ENCODE measurements at places on chromosomes 7 and 10.

- DNase-seq = no peak
Measured at GRCh38 chr10:102632394-102633111, 11.7 kb upstream of the TRIM8 start.

- no peak for DNase-seq
Measured at GRCh38 chr7:151927011-151927410, 29.2 kb upstream of the GALNTL5 start.

DNA sequence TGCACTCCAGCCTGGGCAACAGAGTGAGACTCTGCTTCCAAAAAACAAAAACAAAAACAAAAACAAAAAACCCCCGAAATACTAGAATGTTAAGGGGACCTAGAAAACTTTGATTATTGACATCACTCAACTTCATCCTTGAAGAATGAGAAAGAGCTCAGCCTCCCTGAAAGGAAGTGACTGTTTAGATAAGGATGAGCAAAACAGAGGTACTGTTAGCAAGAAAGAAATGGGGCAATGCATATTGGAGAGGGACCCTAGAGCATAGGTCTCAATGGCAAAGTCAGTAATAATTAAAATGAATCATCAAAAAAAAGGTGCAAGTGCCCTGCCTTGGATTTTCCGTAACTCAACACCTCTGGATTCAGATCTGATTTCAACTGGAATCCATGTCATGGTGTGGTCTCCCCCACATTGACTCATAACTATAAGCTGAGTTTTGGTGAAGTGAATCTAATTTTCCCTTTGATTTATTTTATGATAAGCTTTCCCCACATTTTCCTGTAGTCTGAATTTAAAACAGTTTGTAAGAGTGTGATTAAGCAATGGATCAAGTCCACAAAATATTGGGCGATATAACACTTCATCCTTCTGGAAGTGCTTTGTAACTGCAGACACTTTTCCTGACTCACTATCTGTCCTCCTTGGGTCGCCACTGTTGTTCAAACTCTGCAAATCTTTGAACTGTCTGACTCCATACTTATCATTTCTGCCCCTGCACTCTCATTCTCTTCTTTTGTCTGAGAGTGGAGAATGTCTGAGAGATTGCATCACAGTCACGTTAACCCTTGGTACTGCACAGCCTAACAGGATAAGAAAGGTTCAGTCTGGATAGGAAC lies 224.8 kb upstream of the LYZL1 start:
- DNase-seq = no peak

- DNase-seq = no peak
Measured at GRCh38 chr10:132232023-132232951, 45.5 kb downstream of the DPYSL4 start.

DNA sequence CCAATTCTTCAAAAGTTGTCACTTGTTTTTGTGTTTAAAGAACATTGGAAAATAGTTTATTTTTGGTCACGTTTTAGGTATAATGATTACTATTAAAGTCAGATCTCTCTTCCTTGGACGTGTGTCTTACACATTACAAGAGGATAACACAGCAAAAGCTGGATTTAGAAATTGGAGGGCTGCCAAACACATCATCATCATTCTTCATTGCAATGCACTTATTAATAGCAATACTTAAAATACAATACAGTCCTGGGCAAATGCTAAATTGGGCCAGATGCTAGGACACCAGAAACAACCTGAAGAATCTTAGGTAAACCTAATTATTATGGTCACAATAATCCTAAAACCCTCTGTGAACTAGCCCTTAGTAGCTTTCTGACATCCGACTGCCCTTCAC lies 303.6 kb downstream of the DGKB start:
- DNase-seq = no peak

DNA sequence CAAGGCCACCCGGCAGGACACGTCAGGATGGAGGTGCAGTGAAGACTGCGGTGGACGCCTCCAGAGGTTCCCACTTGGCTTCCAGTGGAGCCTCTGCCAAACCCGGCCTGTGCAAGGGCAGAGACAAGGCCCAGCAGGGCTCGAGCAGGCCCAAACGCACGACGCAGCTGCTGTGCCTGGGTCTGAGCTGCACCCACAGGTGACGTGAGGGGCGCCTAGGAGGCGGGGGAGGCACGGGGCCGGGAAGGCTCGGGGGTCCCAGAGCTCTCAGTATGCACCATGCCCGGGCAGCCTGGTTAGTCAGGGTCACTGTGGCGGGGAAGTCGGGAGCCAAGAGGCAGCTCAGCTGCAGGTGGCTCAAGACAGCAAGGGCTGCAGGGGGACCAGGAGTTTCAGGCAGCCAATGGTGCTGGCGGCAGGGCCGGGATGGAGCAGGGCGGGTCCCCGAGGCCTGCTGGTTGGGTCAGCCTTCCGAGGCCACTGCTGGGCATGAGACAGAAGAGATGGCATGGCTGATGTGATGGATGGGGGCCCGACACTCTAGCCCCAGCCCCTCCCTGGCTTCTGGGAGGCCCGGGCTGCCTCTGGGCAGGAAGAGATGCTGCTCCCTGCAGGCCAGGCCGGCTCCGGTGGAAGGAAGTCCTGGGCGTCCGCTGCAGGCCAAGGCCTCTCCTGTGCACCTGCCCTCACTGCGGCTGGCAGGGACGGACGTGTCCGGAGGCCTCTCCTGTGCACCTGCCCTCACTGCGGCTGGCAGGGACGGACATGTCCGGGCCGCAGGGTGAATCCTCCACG lies 72.2 kb upstream of the CFAP46 start:
- no peak for DNase-seq

- no peak for DNase-seq
Measured at GRCh38 chr7:5636914-5637313, 144.5 kb downstream of the RNF216 start.

DNA sequence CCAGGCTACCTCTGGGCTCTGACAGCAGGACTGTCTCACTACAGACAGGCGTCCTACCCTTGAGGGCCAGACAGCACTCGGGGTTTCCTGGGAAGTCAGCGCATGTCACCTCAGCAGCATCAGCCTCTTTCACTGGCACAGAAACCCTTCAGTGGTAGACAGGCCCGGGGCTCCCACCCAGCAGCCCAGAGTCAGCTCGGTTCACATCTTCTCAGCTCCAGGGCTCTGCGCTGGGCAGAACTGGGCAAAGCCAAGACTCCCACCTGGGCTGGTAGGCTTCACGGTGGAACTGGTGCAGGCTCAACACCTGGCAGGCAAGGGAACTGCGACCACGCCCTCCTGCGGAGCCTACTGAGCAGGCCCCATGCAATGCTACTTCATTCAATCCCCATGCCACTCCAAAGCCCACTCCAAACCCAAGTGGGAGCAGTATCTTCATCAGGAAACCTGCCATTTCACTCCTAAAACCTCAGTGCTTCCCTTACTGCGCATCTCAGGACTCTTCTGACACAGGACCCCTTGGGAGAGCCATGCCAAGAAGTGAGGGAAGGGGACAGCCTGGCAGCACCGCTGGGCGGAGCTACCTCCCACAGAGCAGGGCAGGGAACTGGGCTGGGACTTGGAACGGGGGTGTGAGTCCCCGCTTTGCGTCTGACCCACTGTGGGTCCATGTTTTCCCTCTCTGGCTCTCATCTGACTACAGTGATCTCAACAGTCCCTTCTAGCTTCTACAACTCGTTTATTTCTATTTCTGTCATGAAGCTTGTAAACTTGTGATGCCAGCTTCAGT lies 60.4 kb downstream of the SCRN1 start:
- DNase-seq = no peak

DNA sequence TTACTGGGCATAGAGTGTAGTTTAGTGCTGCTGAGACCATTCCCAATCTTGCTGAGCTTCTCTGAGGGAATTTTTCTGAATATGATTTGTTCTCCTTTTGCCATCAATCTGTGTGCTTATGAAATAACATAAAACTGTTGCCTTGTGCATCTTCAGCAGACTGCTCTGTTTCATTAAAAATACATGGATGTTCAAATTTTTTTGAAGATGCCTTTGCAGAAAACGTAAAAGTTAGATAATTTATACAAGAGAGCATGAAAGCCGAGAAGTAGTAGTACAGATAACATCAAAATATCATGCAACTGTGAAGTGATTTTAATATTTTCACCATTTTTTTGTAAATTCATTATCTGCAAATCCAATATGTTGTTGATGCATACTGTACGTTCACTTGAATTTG lies 174.7 kb upstream of the CSTF2T start:
- no peak for DNase-seq

GRCh38 chr7:43560742-43561330 lies 22.1 kb upstream of the STK17A start:
- no peak for DNase-seq

DNA sequence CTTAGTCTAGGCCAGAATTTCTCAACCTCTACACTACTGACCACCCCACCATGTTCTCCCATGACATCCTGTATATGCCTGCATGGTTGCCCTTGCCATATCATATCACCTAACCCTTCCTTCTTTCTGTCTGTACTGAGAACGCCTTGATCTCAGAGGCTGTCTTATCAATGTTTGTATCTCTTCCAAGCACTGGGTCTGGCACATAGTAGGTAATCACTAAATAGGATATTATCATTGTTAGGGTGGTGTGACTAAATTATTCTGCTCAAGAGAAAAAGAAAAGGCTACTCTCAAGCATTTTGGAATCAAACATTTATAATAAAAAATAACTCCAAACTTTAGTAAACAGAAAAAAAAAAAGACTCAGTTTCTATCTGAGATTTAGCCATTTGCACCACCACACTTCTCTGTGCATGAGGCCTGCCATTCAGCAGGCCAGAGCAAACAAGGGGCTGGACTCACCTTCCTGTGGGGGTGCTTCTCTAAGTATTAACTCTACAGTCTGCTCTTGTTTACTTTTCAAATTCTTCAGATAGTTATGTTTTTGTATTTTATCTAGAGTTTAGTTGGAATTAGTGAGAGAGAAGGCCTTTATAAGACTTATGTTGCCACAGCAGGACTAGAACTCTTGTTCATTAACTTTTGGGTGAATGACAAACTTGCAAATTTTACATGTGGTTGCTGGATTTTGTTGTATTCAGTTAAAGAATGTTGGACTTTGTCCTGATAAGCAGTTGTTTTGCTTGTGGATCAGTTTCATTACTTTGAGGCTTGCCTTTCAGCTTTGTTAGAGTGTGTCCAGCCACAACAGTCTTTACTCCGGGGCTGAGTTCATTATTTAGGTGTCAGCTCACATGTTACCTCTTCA lies 5.4 kb downstream of the AGBL3 start:
- no peak for DNase-seq

- DNase-seq = no peak
Measured at GRCh38 chr10:43078986-43079273, 2.1 kb downstream of the RET start.

DNA sequence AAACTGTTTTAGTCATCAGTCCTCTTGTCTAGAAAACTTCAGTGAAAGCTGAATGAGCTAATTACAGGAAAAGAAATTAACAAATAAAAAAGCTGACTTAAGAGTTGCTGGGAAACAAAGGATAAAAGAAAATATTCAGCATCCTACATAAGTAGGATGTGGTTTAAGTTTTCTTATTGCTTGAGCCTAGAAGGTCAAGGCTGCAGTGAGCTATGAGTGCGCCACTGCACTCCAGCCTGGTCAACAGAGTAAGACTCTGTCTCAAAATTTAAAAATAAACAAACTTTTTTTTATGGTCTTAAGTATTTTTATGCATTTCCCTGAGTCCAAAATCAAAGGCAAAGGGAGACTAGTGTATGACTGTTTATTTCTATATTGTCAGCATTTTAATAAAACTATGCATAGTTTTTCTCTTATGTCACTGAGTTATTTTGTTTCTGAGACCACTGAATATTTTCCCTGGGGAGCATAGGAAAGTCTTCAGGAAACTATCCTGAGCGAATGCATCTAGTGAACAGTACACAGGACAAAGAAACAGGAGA lies 40.0 kb upstream of the LRRN3 start:
- DNase-seq = no peak

DNA sequence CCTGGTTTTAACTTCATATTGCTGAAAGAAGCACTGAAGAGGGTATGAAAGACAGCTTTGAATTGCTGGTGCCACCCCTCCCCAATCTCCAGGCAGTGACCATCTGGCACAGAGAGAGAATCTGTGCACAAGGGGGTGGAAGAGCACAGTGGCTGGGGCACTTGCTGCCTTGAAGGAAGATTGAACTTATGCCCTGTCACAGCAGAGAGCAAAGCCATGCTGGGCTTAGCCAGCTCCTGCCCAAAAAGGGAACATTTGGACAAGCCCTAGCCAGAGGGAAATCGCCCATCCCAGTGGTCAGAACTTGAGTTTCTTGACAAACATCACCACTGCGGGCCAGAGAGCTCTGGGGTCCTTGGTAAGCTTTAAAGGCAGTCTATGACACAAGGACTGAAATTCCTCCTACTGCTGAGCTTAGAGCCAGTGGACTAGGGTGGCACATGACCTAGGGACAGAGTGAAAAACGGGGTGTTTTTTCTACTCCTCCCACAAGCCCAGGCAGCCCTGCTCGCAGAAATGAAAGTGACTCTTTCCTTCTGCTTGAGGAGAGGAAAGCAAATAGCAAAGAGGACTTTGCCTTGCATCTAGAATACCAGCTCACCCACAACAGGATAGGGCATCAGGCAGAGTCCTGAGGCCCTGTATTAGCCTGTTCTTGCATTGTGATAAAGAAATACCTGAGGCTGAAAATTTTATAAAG lies 257.2 kb downstream of the CTNNA3 start:
- no peak for DNase-seq

GRCh38 chr10:1365540-1366321 lies 309.5 kb downstream of the WDR37 start:
- DNase-seq = no peak

GRCh38 chr10:122154545-122155366 lies 116.3 kb upstream of the BTBD16 start:
- DNase-seq = no peak

DNA sequence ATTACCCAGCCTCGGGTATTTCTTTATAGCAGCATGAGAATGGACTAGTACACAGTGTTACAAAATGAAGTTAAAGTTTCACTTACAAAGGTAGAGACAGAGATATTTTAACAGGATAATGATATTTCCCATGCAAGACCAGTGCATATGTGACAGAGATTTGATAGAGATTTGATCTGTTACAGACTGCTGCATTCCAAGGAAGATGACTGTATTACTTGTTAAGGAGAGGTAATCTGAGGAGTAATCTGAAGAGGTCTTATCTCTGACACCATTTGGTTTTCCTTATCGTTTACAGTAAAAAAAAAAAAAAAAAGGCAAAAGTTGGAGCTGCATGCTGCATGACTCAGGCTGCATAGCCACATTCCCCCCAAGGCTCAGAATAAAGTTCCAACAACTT lies 289.6 kb downstream of the POM121L12 start:
- DNase-seq = no peak

GRCh38 chr10:132416566-132417256 lies 19.7 kb downstream of the PWWP2B start:
- no peak for DNase-seq

GRCh38 chr10:132464256-132465192 lies 67.5 kb downstream of the PWWP2B start:
- no peak for DNase-seq

- no peak for DNase-seq
Measured at GRCh38 chr7:151890355-151891004, 13.6 kb upstream of the PRKAG2 start.

DNA sequence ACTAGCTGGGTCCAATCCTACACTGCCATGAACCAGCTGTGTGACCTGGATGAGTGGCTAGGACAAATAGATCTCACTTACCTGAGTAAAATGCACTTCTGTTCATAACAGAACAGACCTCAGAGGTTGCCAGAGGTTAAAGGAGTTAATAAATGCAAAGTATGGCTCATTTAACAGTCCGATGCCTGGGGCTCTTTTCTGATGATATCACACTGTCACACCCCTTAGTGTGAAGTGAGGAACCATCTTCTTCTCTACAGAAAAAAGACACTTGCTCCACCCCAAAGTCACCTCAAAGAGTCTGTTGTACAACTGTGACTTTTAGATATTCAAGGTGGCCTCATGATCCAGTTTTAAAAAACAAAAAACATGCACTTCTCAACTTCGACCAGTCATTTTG lies 21.5 kb upstream of the TARP start:
- no peak for DNase-seq

All from GM18507 (cell line).